ENCODE measurements at places on chromosomes 4 and X.

DNA sequence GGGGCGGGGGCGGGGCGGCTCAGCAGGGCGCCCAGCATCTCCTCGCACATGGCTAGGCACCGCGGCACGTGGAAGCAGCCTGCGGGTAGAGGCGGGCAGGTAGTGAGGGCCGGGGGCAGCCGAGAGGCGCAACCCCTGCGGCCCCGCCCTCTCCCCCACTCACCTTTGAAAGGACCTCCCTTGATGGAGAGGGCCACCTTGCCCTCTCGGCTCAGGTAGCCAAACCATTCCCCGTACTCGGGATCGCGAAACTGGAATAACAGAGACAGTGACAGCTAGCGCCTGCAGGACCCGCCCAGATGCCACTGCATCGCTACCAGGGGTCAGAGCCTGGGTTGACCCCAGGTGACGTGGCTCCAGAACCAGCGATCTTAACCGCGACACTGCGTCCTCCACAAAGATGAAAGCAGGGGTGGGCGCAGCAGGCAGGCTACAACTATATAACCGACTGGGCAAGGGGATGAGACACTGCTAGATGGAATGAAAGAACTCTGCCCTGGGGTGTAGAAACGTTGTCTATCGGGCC lies 552 bp upstream of the NAA10 start:
- no peak for DNase-seq

GRCh38 chr4:189785257-189785656 lies 155.4 kb upstream of the FRG1 start:
- DNase-seq = no peak

DNA sequence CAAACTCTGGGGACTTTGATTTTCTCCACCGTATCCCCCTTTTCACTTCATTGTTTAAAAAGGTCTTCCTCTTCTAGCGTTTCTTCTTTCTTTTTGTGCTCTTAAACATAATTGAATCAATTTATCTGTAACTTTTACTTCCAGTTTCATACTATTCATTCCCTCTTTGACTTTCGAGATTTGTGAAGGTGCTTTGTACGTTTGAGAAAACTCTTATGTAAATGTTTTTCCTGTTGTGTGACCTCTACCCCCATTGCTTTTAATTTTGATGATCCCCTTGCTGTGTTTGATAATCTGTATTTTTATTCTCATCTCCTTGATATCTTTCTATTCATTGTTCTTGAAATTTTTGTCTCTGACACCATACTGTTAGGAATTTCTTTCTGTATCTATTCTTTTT lies 4.8 kb downstream of the USP38 start:
- no peak for DNase-seq

GRCh38 chr4:124953061-124953460 lies 240.5 kb upstream of the ANKRD50 start:
- DNase-seq = no peak

DNA sequence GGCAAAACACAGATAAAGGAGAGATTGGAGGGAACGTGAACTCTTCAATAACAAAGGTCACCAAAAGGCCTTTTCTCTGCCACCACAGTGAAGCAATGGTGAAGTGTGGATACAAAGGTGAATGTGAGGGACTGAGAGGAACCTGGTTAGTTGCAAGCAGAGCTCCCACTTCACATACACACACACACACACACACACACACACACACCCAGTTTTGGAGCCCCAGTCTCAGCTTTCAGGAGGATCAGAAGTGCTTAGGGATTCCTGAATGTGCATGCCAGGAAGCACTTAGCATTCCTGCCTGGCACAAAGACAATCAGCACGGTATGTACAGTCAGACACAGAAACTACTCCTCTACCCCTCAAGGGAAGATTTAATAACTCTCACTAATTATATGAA lies 71.5 kb downstream of the ARHGEF9 start:
- DNase-seq = no peak

GRCh38 chr4:127240764-127241105 lies 392.0 kb upstream of the INTU start:
- no peak for DNase-seq

DNA sequence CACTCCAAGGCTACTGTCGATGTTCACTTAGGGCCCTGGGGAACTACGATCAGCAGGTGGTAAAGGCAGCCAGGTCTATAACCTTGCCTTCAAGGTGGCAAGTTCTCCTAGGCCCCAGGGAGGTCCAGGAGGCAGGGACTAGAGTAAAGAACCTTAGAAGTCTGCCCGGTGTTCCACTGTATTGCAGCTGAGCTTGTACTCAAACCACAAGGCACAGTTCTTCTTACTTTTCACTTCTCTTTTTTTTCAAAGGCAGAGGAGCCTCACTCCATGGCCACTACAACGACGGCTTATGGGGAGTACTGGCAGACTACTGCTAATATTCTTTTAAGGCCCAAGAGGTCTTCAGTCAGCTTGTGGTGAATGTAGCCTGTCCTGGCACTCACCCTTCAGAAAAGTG lies 78.8 kb upstream of the GPR174 start:
- no peak for DNase-seq

- DNase-seq = no peak
These were observed 423.1 kb downstream of the ADAM29 start for GRCh38 chr4:175341203-175341755.

- no peak for DNase-seq
These were observed 53.0 kb downstream of the POF1B start for GRCh38 chrX:85326234-85327059.

DNA sequence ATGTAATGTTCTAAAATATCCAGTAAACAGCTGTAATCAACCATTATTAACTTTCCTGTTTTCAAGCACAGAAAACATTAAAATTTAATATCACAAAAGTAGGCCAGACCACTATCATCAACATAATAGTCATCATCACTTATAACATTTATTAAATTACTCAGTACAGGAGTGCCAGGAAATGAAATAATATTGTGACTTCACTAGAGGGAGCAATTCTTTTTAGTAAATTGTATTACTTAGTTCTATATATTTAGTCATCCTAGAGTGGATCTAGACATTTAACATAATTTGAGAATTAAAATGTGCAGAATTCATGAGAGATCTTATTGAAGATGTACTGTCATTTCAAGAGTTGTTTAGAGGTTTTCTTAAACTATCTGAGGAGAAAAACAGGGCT lies 33.6 kb downstream of the PITX2 start:
- no peak for DNase-seq

DNA sequence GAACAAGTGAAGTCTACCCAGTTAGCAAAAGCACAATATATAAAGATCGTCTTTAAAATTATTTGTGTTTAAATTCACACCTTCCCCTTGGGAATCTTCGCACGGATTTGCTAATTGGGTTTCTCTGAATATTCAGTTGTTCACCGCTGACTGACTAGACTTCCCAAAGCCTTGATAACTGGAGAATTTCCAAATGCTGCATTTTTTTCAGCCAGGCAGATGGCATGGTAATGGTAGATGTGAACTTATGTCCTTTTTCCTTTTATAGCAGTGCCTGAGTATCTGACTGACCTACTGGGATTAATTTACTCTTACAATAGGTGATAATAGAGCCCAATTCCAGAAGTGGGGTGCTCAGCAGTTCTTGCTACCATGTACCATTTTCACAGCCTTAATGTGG lies 548.1 kb downstream of the PACRGL start:
- DNase-seq = no peak

- DNase-seq = peak; percentile 21
These were observed 1305.8 kb downstream of the PCDH7 start for GRCh38 chr4:32025851-32026459.

DNA sequence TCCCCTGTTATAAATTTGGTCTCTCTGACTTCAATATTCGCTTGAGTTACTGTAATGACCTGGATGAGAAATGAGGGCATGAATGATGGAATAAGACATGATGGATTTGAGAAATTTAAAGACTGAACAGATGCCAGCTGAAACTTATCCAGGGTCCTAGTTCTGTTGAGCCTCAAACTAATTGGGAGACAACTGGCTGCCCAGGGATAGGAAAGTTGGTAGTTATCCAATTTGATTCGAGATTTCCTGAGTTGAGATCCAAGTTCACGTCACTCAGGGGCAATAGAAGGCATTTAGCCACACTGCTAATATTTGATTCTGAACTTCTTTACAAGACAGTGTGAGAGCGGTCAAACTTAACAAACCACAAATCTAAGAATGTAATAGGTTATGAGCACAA lies 159.0 kb upstream of the CXCL13 start:
- no peak for DNase-seq

DNA sequence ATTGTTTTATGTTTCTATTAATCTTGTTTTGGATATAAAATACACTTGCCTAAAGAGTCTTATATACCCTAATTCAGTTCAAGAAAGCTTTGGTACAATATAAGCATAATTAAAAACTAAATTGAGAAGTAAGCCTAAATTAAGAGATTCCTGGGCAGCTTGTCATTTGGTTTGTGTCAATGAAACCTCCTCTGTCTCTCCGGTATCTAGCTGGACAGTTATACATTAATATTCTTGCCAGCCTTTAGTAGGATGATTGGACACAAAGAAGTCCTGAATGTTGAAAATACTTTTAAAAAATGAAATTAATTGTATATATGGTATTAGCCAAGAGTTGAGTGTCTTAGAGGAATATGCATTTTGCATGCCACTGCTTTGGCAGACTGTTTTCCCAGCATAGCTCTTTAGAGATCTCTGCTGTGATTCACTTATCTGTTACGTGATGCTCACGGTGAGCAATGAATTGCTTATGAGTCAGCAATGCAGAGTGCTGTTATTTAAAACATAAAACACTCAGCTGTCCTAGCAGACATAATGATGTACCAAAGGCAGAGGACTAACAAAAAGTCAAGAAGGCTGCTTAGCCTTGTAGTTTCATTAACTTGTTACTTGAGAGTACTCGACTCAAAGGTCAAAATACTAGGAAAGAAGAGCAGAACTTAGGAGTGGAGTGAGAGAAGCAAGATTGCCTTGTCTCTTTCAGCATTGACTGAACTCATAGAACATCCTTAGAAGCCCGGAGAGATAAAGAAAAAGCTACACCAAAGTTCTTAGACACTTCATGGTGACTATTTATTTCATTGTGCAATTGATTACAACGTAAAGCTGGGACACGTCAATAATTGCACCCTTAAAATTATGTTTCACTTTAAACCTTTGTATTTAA lies 1296.1 kb upstream of the PCDH7 start:
- DNase-seq = no peak

GRCh38 chr4:128844931-128845330 lies 35.4 kb downstream of the JADE1 start:
- no peak for DNase-seq

DNA sequence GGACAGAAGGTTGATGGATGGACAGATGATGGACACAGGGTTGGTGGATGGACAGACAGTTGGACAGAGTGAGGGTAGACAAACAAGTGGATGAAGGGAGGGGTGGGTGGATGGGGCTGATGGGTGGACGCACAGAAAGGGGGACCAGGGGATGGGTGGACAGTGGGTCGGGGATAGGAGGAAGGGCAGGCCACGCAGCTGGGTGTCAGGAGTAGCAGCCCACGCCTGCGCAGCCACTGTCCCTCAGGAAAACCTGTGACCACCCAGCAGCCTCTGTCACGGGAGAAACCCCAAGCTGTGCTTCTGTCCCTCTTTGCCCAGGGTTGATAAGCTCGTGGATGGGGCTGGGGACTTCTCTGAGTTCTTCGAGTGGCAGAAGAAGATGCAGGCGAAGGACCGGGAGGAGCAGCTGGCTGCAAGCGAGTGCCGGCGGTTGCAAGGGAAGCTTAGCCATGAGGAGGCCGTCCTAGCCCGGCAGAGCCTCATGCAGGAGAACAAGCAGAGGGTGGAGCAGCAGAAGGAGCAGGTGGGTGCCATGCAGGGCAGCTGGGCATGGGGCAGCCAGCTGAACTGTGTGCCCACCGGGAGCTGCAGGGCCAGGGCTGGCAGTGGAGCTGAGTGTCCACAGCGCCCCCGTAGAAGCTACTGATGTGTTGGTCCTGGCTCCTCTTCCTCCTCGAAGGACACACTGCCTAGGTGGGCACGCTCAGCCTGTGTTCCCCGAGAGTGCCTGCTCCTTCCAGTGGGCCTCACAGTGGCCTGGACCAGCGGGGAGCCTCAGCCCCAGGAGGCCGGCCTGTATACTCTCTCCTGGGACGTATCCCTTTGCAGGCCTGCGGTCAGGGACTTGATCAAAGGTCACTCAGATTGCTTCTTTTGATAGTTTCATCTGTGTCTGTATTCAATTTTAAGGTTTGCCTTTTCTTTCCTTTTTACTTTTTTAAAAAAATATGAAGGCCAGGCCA lies 16.8 kb upstream of the RNF4 start:
- DNase-seq = no peak

- no peak for DNase-seq
These were observed 1160.9 kb upstream of the PCDH7 start for GRCh38 chr4:29559286-29559685.

DNA sequence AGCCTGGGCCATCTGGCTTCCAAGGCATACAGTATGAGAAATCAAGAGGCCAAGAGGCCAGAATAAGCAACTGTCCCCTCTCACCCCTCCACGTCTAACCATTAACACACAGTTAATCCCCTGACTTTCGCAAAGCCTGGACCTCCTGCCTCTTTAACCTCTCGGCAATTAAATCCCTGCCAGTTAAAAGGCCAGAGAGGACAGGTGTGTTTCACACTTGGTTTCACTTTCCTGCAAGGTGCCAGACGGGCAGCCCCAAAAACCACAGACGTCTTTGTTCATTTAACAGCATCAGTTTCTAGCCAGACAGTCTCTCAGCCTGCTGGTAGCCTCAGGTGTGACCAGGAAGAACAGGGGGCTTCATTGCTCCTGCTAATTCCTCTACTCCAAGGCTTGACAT lies 91.1 kb upstream of the KIT start:
- DNase-seq = no peak

DNA sequence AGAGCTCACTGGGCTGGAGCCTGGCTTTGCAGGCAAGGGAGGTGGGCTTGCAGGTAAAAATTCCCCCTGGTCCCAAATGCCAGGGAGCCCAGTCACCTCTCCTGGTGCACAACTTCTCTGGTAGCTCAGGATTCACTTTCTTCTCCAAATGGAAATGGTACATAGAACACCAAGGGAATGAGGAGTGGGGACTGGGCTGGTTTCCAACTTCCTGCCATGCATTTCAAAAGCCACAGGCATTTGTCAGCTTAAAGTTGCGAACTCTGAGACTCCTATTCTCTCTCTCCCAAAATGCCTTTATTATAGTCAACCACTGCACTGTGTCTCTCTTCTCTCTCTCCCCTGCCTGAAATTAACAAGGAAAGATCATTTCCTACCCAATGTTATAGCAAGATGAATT lies 177.3 kb downstream of the GRIA3 start:
- no peak for DNase-seq

DNA sequence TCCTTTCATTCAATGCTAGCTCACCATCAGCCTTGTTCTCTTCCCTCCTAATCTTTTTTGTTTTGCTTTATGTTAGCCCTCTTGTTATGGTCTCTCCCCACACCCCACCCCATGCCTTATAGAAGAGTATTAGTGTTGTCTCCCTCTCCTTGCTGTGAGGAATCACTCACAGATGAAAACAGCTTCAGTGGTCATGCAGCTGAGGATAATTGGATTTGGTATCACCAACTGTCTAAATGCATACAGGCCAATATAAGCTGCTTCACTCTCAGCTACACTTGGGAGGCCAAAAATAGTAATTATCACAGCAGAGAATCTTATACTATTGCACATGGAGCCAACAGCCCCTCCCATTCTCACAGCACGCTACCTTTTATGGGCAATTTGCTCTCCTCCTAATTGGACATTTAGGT lies 494.6 kb upstream of the FAM241A start:
- no peak for DNase-seq

- DNase-seq = no peak
These were observed 3.2 kb downstream of the TAPT1 start for GRCh38 chr4:16222957-16223527.

GRCh38 chrX:24242649-24243175 lies 71.2 kb downstream of the SUPT20HL2 start:
- DNase-seq = peak; percentile 29
